ENCODE measurements at places on chromosomes 1 and 21.

- DNase-seq, result no peak
Measured at GRCh38 chr1:150613061-150613920, 16.1 kb downstream of the ENSA start.

- DNase-seq, result no peak
Measured at GRCh38 chr21:33815143-33815707, 100.4 kb downstream of the ATP5PO start.

- no peak for DNase-seq
Measured at GRCh38 chr1:246279402-246279801, 227.7 kb downstream of the SMYD3 start.

DNA sequence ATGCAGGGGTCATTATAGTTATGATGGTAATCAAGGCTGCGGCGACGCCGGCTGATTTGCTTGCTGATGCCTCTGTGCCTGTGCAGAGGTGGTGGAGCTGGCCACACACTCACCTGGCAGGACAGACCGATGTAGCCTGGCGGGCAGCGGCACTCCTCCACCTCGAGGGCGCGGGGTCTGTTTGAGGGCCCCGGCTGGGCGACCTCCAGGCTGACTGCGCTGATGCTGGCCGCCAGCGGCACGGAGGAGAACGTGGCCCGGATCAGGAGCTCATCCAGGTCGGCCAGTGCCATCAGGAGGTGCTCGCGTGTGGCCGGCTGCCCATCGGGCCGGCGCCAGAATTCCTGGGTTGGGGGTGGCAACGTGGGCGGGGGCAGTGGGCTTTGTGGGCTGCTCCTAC is 52.7 kb downstream of the LDLRAD2 start:
- DNase-seq, result no peak

DNA sequence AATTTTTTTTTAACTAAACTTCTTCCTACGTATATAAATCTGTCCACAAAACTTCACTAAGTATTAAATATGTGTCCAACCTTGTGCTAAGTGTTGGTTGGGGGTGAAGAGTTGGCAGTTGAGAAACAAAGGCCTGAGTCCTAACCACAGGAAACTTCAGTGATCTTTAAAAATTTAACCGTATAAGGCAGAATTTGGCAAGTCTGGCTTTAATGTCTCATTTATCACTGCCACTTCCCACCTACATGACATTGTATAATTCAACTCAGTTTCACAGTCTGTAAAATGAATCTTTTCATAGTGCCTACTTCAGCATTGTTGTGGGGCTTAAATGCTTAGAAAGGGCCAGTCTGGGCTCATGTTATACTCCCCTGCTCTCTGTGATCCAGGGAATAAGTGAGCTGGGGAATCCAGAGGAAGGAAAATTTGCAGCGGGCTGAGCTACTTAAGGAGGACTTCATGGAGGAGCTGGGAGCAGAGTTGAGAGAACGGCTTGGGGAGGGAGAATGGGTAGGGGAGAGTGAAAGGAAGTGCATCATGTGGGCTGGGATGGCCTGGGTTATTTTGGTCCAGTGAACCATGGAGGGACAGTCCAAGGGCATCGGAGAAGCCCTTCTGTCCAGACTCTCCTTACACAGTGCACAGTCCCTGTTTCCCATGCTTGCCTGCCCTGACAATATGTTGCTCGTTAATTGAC is 14.5 kb downstream of the IFNAR2 start:
- no peak for DNase-seq

GRCh38 chr1:12438349-12438924 is 179.6 kb downstream of the DHRS3 start:
- no peak for DNase-seq

DNA sequence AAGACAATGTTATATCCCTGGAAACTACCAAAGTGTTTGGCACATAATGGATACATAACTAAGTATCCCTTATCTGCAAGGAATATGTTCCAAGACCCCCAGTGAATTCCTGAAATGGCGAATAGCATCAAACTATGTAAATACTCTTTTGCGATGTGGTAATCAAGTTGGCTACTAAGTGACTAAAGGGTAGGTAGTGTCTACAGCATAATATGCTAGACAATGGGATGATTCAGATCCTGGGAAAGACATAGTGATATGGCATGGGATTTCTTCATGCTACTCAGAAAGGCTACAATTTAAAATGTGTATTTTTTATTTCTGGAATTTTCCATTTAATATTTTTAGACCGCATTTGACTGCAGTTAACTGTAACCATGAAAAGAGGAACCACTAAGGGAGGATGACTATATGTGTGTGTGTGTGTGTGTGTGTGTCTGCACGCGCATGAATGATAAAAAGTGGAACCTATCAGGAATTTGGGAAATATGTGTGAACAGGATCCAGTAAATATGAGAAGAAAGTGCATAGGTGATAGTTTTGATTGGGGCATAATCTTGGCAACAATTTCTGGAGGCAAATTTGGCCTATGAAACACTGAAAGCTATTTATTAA is 1899.9 kb downstream of the NCAM2 start:
- no peak for DNase-seq

DNA sequence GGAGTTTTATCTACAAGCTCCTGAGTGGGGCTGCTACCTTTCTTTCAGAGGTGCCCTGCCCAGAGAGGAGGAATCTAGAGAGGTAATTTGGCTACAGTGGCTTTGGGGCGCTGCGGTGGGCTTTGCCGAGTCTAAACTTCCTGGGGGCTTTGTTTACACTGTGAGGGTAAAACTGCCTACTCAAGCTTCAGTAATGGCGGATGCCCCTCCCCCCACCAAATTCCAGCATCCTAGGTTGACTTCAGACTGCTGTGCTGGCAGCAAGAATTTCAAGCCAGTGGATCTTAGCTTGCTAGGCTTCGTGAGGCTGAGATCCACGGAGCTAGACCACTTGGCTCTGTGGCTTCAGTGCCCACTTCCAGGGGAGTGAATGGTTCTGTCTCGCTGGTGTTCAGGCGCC is 43.9 kb downstream of the SWT1 start:
- no peak for DNase-seq

DNA sequence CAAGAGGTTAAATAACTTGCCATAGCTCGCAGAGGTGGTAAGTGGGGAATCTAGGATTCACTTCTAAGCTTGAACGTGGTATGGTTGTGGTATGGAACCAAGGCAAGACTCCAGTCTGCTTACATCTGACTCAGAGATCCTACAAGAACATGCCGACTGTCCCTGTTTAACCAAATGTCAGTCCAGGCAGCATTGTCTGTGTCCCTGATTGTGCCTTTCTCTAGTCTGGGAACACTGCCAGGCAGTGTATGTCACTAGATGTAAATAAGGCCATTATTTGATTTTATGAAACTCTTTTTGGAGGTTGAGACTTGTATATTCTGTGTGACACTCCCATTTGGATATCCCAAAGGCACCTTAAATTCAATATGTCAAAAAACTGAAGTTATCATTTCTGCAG is 96.0 kb downstream of the NOS1AP start:
- DNase-seq, result no peak

DNA sequence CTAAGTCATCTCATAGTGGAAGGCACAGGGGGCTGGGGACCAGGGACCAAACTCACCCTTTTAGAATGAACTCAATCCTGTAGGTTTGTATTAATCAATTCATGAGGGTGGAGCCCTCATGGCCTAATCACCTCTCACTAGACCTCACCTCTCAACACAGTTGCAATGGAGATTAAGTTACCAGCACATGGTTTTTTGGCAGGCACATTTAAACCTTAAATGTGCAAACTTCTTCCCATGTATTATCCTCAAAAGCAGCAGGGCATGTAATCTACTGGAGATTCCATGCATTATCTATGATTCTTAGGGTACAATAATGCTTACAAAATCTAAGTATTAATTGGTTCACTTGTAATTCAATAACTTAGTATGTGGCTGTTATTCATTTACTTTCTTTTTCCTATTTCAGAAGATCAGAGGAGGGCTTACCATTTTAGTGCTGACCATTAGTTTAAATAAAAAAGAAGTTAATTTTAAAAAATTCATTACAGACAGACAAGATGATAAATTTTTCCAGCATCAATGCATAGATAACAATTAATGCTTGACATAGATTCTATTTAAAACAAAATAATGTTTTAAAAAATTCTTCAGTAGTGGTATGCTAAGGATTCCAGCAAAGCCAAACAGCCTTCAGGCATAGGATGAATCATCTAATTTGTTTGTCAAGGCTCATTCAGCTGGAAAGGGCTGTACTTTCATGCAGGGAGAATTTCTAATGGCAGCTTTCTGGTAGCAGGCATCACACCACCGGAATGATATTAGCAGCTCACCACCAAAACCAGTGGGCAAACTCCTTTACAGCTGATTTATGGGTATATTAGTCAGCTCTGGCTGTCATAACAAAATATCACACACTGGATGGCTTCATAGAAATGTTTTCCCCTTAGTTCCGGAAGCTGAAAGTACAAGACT is 124.6 kb upstream of the ZNF648 start:
- no peak for DNase-seq

GRCh38 chr21:25934130-25934529 is 199.4 kb downstream of the GABPA start:
- no peak for DNase-seq

GRCh38 chr1:82697965-82698364 is 897.2 kb downstream of the ADGRL2 start:
- DNase-seq, result no peak

DNA sequence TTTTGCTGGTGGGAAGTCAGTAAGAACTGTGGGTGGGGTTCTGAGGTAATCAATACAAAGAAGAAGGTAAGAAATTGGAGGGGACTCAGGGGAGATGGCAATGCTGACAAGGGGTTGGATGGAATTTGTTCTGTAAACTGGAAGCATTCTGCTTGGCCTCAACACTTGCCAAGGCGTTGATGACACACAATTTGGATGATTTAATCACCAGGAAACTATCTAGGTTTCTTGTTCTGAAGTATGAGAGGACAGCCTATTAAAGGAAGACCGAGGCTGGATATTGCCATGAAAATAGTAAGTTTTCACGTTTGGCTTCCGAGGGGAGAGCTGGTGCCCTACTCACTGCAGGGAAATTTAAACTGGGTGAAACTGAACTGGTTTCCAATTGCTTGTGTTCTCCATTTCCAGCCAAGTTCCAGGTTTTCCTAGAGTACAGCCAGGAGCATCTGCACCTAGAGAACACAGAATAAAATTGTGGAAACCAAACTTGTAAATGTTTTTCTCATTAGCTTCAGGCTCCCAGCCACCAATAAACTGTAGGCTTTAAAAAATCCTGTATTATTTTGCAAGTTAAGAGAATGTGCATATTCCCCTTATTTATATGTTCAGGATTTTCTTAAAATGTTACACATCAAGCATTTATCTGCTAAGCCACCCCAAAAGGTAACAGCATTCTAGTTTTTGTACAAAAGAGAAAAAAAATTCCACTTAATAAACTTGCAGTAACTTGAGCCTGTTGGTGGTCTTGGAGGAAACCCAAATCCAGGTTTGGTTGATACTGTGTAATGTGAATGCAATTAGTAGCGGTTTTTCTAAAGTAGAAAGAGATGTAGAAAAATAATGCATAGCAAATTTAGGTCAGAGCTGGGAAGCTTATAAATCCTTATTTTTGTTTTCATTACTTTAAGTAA is 53.8 kb downstream of the ROR1 start:
- no peak for DNase-seq

GRCh38 chr1:160466961-160467360 is 56.1 kb downstream of the SLAMF6 start:
- no peak for DNase-seq

- no peak for DNase-seq
Measured at GRCh38 chr1:98963064-98963758, 41.5 kb downstream of the PLPPR5 start.

- DNase-seq, result no peak
Measured at GRCh38 chr1:39153684-39154083, 50.8 kb upstream of the MACF1 start.

DNA sequence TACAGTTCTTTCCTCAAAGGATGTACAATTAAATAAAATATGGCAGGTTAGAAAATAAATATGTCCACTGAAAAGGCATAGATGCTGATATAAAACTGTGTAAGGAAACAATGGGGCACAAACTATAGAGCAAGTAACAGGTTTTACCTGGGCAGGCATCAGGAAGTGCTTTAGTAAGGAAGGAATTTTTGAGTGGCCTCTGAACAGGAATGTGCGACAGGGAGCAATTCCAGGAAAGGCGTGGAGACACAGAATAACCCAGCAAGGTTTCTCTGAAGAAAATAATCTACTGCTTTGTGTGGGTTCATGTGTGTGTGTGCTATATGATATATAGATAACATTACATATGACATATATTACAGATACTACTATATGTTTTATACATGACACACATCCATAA is 128.4 kb downstream of the RGS21 start:
- DNase-seq, result no peak

DNA sequence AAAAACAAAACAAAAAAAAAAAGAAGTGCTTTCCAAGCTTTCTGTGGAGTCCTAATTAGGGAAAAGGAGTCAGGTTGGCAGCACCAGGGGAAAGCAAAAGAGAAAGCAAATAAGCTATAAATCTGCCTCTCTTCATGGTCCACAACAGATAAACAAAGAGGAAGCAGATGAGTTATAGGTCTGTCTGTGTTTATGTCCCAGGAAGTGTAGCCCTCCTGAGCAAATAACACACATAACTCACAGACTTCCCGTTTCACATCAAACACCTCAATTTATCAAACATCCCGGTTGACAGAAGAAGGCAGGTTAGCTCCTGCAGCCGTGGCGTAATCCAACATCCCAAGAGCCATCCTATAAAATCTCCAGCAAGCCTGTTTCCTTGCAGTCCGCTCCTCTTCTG is 5.6 kb upstream of the SLC2A5 start:
- no peak for DNase-seq
